Activated CD4-positive, alpha-beta T cell treated with anti-CD3 and anti-CD28 coated beads, Interleukin-2, amount 50 U/mL, for 4 hours (primary cell): ENCODE measurements at places on chromosomes 2 and 18.
A peak's percentile ranks its signal among the peaks of the same experiment; 100 is the strongest.

- DNase-seq, result peak; percentile 55
Observed at GRCh38 chr2:231708773-231709635, 679 bp downstream of the PTMA start.

DNA sequence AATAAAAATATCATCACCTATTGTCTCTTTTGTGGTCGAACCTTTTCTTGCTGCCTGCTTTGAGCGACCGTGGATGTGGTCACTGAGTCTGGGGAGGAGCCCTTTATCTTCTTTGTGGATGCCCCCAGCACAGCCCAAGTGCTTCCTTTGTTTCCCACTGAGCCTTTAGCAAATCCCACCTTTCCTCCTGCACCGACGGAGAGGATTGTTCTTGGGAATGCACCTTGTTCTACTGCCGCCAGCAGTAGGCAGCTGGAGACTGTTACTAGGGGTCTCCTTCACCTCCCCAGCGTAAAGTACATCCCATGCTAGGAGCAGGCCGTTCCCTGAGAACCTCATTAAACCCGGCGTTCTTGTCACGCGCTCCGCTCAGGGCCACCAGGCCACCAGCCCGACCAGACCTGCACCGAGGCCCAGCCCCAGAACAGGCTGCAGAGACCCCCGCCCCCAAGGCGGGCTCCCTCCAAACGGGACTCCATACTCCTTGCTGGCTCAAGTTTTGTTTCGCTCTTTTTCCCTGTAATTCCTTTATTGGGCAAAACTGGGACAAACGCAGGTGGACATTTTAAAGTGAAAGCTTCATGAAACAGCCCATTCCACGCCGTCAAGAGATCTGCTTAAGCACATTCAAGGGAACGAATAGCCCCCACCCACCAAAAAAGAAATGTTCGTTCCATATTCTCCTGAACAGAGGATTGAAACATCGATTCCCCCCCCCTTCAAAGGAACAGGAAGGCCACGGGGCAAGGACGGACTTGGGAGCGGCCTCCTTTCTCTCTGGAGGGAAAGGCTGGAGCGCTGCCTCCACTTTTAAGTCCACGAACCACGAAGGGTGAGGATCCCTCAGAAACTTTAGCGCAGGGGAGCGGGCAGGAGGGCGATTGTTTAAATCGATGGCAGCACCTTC is 1.1 kb upstream of the MAT2A start:
- DNase-seq, result peak; percentile 16

- no peak for DNase-seq
Observed at GRCh38 chr2:58971511-58972360, 730.6 kb upstream of the FANCL start.

DNA sequence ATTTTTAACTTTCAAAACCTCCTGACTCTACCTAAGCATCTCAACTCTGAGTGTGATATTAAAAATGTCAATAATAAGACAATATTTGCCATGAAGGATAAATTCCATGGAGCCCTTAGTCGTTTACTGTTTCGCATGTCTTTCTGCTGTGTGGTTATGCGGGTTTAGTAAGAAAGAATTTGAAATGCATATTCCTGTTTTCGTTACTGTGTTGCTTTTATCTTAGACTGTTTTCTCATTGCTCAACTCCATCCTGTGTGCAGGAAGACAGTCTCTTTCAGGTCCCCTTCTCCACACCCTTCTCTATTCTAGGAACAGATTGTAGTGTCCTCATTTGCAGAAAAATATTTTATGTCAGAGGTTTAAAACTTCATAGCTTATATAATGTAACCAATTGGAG is 82.5 kb upstream of the MAP3K20 start:
- DNase-seq, result no peak

DNA sequence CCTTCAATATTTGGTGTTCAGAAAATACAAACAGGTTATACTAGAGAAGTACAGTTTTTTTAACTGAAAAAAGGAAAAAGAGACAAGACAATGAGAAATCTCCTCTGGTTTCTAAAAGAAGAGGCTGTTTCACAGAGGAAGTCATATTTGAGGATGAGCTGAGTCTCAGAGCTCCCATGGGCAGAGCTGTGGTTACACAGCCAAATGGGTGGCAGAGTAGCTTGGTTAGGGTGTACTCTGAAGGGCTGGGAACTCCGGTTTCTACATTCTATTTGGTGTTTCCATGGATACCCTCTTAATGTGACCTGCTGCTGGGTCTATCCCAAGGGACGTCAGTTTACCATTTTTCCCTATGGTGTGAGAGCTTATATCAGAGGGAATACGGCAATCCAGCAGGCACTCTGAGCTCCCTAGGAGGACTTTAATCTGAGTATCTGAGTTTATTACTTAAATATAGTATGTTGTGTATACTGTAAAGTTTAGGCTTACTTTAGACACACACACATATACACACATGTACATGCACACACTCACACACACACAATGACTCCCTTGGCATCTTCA is 74.2 kb downstream of the CYRIA start:
- no peak for DNase-seq

DNA sequence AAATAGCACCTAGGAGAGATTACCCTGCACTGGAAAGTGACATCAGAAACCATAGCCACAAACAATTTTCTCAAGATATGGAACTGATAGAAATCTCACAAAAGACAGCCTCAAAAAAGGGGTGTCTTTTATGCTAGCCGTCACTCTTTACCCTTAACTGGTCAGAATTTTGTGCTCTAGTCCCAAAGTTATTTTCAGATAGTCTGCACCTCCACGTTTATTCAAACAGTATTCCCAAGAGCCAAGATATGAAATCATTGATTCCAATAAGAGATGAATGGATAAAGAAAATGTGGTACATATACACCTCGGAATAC is 23.5 kb upstream of the PMAIP1 start:
- no peak for DNase-seq

GRCh38 chr2:137525641-137526190 is 438.6 kb upstream of the HNMT start:
- no peak for DNase-seq

DNA sequence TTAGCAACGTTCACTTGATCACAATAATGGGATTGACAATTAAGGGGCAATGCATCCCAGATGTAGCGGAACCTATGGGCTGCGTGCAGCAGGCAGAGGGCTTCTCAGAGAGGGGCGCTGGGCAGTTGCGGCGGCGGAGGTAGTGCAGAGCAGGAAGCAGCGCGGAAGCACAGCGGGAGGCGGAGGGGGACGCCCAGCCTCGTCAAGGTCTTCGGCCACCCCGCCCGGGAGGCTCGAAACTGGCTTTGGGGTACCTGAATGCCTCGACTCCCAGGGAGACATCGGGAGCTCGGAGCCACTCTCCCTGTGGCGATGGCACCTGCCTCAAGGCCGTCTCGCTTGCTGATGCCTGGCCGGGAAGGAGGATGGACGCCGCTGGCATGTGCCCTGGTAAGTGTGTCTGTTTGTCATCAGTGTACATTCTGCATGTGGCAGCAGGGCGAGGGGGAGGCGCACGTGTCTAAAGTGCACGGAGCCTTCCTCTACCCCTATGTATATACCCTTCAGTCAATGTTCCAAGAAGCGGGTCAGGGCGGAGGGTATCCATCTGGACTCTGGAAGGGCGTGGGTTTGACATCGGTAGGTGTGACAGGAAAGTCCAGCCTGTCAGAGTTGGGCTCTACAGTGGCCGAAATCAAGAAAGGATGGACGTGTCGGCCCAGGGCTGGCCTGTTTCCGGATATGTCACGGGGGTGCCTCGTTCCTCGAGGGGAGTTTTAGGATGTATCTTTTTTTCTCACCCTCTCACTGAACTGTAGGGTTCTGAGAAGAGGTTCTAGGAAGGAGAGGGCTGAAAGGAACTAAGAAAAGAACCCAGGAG is 7.5 kb upstream of the SP9 start:
- DNase-seq, result no peak

DNA sequence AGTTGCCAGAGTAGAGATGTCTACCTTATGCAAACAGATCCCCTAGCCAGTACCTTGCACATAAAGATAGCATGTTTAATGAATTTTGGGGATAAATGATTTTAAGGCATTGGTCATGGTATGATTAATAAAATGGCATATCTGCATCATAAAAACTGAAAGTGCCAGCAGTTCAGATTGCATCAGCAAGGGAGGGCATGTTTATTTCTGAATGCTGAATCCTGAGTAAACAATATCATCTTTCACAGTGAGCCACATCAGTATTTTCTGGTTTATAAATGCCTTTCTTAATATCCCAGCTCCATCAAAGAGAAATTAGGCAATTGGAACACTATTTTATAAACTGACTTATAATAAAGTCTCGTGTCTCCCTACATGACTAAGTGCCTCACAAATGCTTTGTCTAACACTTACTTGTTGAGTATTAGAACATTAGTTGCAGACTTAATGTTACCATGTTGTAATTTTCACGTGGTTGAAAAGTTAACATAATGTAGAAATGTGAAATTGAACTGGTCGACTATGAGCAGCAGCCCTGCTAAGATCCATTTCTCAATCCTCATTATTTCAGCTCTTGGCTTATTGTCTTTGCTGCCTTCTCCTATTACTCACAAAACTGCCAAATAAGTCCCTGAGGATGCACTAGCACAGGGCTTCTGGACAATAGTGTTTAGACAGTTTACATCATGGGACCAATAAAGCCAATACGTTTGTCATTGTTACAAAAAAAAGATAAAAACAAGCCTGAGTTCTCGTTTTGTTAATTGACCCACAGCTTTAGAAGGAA is 48.0 kb downstream of the LANCL1 start:
- DNase-seq, result no peak

GRCh38 chr2:46651363-46652099 is 172.2 kb downstream of the TMEM247 start:
- DNase-seq, result no peak

- no peak for DNase-seq
Observed at GRCh38 chr18:10131460-10132395, 217.9 kb downstream of the VAPA start.

- no peak for DNase-seq
Observed at GRCh38 chr2:183035954-183036669, 2.1 kb downstream of the NCKAP1 start.

- DNase-seq, result no peak
Observed at GRCh38 chr18:55199291-55199963, 240.2 kb upstream of the CCDC68 start.
